ENCODE measurements at places on chromosomes 12 and 14. TPM values are rescaled to one million over a fixed set of nuclear protein-coding genes. Genes with fewer than 3 reads are reported as not detected.
A peak's percentile ranks its signal among the peaks of the same experiment; 100 is the strongest.

DNA sequence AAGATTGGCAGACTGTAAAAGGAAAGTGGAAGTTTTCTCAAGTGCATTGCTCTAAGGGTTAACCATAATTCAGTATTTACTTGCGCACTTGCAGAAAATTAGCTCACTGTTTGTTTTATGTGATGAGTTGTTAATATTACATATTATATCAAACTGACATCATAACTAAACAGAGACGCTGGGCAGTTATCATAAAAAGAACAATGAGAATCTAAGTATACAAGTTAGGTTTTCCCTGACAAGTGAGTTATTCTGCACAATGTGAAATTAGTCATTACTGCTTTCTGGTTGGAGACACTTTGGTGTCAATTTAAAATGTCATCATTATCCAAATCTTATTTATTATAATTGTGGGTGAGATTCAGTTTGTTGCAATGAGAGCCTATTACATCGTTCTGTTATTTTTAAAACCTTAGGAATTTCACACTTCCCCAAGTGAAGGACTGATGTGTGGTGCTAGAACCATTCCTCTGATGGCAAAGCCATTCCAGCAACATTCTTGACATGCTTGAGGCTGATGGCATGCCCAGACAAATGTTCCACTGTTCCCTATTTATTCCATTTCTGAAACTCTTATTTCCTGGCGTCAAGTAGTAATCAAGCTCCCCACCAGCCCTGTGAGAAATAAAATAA, 90.1 kb upstream of the FLRT2 start:
- no peaks in the 10 kb centered on the region for H3K27me3 ChIP-seq
- no peak overlapping the region for H3K27ac ChIP-seq
- DNase-seq: no peak
- H3K4me3 ChIP-seq: no peak overlapping the region
- no peaks in the 10 kb centered on the region for H3K36me3 ChIP-seq

GRCh38 chr14:26332966-26333365, 264.9 kb downstream of the NOVA1 start:
- no peaks in the 10 kb centered on the region for H3K36me3 ChIP-seq
- H3K4me3 ChIP-seq: no peak overlapping the region
- no peak overlapping the region for H3K27ac ChIP-seq
- peak; percentile 16 for DNase-seq
- no peaks in the 10 kb centered on the region for H3K4me1 ChIP-seq

DNA sequence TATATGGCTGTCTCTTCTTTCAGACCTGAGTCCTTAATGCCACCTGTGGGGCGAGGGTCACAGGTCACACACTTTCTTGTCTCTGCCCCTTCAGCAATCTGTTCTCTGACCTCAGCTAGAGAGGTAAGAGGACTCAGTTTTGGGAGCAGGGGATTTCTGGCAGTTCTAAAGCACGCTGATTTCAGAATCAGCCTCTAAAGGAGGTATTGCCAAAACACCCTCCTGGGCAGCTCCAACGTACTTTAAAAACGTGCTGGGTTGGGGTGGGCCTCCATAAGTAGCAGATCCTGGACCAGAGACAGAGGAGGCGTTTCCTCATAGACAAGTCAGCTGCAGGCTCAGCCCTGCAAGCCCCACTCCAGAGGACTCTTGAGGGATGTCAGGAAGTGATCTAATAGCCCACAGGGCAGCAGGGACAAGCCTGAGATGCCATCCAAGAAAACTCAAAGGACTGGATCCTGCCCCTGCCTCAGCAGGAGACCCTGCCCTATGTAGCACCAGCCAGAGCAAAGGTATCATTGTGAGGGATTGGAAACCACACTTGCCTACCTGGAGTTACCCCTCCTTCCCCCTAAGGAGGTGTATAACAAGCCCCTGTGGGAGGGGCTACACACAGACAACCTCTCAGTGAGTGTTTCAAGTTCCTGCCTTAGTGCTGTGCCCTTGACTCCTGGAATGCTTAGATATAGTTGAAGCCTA, 8.5 kb downstream of the CTDSP2 start:
- no peak for DNase-seq
- peak overlapping the region; percentile 21 for H3K4me3 ChIP-seq
- no peaks in the 10 kb centered on the region for H3K36me3 ChIP-seq
- no peaks in the 10 kb centered on the region for H3K27me3 ChIP-seq
- H3K4me1 ChIP-seq: peaks cover 100% of the 10 kb centered on the region

DNA sequence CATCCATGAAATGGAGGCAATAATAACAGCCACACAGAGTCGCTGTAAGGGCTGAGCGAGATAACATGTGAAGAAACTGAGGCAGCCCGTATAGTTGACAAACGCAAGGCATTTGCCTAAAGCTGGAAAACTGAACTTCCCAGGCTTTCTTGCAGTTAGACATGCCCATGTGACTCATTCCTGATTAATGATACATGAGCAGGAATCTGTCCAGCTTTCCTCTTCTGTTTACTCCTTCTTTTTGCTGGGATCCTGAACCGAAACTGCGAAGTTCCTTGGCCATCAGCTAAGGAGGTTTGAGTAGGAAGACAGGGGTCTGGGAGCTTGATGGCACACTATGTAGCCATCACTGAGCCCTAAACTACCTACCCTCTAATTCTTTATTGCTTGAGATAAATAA, 52.2 kb downstream of the ST8SIA1 start:
- no peaks in the 10 kb centered on the region for H3K27me3 ChIP-seq
- DNase-seq: no peak
- peak overlapping the region; percentile 49 for H3K27ac ChIP-seq
- H3K4me1 ChIP-seq: no peaks in the 10 kb centered on the region

Gene TC2N
- total RNA-seq: 6.7 TPM

DNA sequence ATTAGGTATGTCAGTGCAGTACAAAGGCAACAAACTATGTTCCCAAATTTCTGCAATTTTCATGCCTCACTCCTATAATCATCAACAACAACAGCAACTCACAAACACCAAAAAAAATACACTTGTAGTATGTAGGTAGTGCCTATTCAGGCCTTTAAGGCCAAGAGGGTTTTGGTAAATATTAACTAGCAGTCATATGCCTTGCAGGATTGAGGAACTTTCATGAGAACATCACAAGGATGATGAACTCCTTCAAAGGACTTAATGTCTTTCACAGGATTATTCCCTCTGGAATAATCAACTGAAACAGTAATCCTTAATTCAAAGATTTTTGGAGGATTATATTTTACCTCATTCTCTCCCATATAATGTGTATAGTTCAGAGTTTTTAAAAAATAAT, 293.8 kb downstream of the NOVA1 start:
- H3K27me3 ChIP-seq: no peaks in the 10 kb centered on the region
- no peak overlapping the region for H3K27ac ChIP-seq
- no peaks in the 10 kb centered on the region for H3K36me3 ChIP-seq
- H3K4me1 ChIP-seq: no peaks in the 10 kb centered on the region
- H3K4me3 ChIP-seq: no peak overlapping the region

DNA sequence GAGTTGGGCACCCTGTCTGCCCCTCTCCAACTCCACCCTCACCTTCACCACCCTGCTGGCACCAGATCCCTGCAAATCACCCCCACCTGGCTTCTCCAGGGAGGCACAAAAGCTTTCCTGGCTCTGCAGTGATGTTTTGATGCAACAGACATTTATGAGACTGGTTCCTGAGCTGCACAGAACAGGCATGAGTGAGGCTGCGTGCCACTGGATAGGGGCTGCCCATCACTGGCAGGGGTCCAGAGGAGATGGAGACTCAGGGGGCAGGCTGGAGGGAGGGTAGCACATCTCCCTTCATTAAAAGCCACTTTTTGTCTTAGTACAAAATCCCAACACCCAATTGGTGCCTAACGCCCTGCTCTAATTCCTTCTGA, 17.3 kb upstream of the ZDHHC22 start:
- H3K36me3 ChIP-seq: no peaks in the 10 kb centered on the region
- no peak for DNase-seq
- H3K4me3 ChIP-seq: no peak overlapping the region
- no peaks in the 10 kb centered on the region for H3K27me3 ChIP-seq

Gene RAN
- 299 TPM for total RNA-seq

GRCh38 chr14:94924189-94924588, 154.3 kb upstream of the GSC start:
- H3K4me3 ChIP-seq: no peak overlapping the region
- H3K36me3 ChIP-seq: no peaks in the 10 kb centered on the region
- H3K27me3 ChIP-seq: no peaks in the 10 kb centered on the region

Gene HHIPL1
- total RNA-seq: 0.07 TPM

- H3K4me3 ChIP-seq: no peak overlapping the region
- peak; percentile 15 for DNase-seq
- H3K36me3 ChIP-seq: no peaks in the 10 kb centered on the region
- no peak overlapping the region for H3K27ac ChIP-seq
These were observed 201.2 kb downstream of the TTC8 start for GRCh38 chr14:89025561-89026236.

GRCh38 chr12:3081091-3081490, 3.9 kb downstream of the TSPAN9 start:
- H3K27me3 ChIP-seq: no peaks in the 10 kb centered on the region
- no peak for DNase-seq
- H3K27ac ChIP-seq: peak overlapping the region; percentile 8
- H3K4me3 ChIP-seq: no peak overlapping the region

DNA sequence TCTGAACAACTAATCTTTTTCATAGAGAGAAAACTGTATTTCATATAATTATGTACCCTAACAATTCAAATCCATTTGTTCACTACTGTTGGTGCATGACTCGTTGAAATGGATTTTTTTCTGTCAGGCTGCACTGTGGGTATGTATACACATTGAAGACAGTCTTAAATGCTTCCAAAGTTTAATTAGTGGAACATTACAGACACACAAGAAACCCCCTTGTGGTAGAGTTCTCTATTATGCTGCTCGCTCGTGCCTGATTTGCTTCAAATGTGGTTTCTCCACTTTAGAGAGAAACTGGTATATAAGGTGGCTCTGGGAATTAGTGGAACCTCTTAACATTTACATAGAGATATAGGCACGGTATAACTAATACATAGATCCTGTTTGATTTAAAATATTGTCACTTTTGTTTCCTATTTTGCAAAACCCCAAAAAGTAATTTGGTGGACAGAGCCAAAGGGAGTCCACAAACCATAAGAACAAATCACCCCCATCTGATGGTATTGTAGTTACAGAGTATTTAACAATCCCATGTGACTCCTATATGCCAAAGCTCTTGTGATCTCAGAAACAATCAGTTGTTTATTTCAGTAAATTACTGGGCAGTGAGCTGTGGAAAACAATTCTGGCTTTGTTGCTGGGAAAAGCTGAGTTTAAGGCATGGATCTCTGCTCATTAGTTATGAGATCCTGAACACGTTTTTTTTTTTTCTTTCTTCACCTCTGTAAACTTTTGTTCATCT, 159.5 kb downstream of the BRMS1L start:
- H3K36me3 ChIP-seq: no peaks in the 10 kb centered on the region
- no peaks in the 10 kb centered on the region for H3K27me3 ChIP-seq
- H3K27ac ChIP-seq: no peak overlapping the region
- no peak overlapping the region for H3K4me3 ChIP-seq

DNA sequence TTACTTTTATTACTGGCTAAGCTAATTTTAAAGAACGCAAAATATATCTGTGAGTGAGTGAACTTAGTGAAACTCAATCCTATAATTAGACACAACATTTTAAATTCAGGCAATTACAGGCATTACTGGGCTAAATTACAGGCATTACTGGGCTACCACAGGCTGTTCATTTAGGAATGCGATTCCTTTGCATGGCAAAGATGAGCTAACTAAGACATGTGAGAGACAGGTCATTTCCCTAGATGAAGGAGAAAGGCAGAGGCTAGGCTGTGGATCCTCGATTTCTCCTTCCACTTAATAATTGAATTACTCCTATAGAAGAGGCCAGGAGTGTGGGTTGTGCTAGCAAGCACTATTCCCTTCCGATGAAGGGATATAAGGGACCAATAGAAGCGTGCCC, 429.4 kb upstream of the LMO3 start:
- H3K4me3 ChIP-seq: no peak overlapping the region
- no peak for DNase-seq
- H3K27ac ChIP-seq: no peak overlapping the region
- no peaks in the 10 kb centered on the region for H3K4me1 ChIP-seq
- no peaks in the 10 kb centered on the region for H3K36me3 ChIP-seq

DNA sequence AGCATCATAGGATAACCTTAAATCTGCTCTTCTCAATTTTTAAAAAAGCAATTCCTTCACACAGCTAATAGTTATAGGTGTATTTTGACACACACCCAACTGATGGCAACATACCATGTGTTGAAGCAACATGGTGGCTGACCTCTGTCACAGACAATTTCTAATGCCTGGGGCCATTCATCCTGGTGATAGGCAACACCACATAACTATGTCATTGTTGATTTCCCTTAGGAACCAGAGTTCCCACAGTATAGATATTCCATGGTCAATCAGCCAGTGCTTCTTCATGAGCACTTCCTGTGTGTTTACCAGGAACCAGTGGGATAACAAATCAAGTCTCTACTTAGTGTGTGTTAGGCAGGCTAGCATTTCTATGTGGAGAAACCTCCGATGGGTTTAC, 88.3 kb downstream of the FIGNL2 start:
- no peak overlapping the region for H3K4me3 ChIP-seq
- no peaks in the 10 kb centered on the region for H3K36me3 ChIP-seq
- H3K27me3 ChIP-seq: no peaks in the 10 kb centered on the region
- H3K27ac ChIP-seq: no peak overlapping the region
- no peak for DNase-seq
- H3K4me1 ChIP-seq: no peaks in the 10 kb centered on the region

- no peak overlapping the region for H3K27ac ChIP-seq
- H3K27me3 ChIP-seq: no peaks in the 10 kb centered on the region
- DNase-seq: no peak
- H3K36me3 ChIP-seq: peaks cover 8% of the 10 kb centered on the region
- H3K4me3 ChIP-seq: no peak overlapping the region
These were observed 53.1 kb downstream of the PARP11 start for GRCh38 chr12:3820122-3820521.

GRCh38 chr12:26204612-26205289, 9.4 kb downstream of the SSPN start:
- H3K27ac ChIP-seq: no peak overlapping the region
- DNase-seq: no peak
- H3K36me3 ChIP-seq: no peaks in the 10 kb centered on the region
- no peaks in the 10 kb centered on the region for H3K27me3 ChIP-seq
- H3K4me1 ChIP-seq: peaks cover 17% of the 10 kb centered on the region
- H3K4me3 ChIP-seq: no peak overlapping the region

DNA sequence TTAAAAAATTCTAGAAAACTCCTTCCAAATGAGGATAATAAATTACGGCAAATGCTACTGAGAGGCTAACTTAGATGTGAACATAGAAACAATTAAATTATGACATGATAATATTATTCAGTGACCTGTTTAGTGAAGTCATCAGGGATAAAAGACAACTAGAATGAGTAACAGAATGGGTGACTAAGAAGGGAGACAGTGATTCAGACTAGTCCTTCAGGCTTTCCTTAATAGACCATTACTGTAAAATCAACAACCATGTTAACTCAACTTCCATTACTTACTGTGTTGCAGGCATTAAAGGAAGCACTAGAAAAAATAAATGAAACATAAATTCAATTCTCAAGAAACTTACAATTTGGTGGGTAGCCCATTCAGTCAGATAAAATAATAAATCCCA, 543.9 kb upstream of the LRFN5 start:
- H3K27ac ChIP-seq: no peak overlapping the region
- H3K36me3 ChIP-seq: no peaks in the 10 kb centered on the region
- H3K27me3 ChIP-seq: no peaks in the 10 kb centered on the region
- H3K4me1 ChIP-seq: no peaks in the 10 kb centered on the region

Gene VWF
- 118 TPM for total RNA-seq
